ENCODE measurements at places on chromosomes 12 and 14.

- no peak for DNase-seq
These were observed 72.7 kb downstream of the WDR20 start for GRCh38 chr14:102212356-102212755.

- DNase-seq: peak; percentile 85
These were observed 189.6 kb downstream of the DUSP6 start for GRCh38 chr12:89162589-89163261.

DNA sequence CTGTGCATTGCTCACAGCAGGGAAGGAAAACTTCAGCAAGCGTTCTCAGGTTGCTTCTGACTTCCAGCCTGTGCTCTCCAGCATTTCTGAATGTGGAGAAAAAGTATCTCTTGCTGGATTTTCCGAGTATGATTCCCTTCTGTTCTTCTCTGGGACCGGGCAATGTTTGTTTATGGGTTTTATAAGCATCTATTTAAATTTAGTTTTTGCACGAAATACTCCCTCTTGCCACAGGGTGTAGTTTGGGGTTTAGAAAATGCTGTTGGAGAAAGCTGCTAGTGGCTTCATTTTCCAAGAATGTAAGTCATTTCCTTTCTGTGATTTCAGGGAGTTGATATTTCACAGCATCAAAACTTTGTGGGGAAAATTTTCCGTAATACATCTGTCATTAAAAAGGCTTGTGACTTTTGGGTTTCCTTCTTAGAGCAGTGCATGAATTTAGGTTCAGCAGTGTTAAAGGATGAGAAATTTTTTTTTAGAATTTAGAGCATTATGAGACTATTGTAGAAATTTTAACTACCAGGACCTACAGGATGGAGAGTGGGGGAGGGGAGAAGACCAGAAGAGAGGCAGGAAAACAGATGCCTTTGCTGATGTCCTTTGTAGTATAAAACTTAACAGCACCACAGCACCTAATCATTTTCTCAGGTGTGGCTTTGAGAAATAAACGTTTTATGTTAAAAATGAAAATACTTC lies 1.5 kb downstream of the FRMD6 start:
- peak; percentile 77 for DNase-seq

DNA sequence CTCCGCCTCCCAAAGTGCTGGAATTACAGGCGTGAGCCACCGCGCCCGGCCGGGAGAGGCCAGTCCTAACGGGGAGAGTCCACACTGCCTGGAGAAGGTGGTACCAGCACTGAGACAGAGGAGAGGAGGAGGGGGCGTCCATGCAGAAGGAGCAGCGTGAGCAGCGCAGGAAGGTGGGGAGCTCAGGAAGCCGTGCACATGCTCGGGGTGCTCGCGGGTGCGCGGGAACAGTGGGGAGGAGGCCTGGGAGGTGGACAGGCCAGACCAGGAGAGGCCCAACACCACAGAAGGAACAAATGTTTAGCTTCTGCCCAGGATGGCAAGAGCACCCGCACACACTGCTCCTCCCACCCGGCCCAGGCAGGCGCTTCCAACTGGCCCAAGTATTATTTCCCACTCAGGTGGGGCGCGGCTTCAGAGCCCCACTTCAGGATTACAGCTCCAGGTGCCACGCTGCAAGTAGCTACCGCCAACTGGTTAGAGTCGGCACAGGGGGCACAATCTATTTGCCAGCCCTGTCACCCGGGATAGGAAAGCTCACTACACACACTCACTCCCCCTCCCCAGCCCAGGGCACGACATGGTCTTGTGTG lies 80.8 kb upstream of the BCL11B start:
- DNase-seq: no peak

GRCh38 chr12:15899282-15899870 lies 11.8 kb upstream of the DERA start:
- no peak for DNase-seq

DNA sequence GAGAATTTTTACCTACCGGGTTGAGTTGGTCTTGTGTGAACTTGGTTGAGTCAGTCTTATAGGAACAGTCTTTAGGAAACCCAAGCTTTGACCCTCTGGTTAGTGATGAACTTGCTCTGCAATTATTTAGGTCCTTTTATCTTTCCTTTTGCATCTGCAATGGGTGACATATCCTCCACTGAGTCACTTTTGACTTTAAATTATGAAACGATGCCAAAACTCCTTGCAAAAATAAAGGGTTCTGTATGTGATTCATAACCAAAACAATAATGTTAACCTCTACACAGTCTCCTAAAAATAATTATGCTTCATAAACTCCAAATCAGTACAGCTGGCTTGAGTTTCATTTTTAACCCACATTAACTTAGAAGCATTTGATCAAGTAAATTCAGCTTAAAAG lies 979.4 kb downstream of the GALC start:
- DNase-seq: no peak

- DNase-seq: no peak
These were observed 652.9 kb upstream of the FLRT2 start for GRCh38 chr14:84877061-84877460.

GRCh38 chr12:112705037-112705632 lies 86.4 kb upstream of the RPH3A start:
- no peak for DNase-seq

- no peak for DNase-seq
These were observed 660.9 kb upstream of the MGAT4C start for GRCh38 chr12:86917121-86917520.

DNA sequence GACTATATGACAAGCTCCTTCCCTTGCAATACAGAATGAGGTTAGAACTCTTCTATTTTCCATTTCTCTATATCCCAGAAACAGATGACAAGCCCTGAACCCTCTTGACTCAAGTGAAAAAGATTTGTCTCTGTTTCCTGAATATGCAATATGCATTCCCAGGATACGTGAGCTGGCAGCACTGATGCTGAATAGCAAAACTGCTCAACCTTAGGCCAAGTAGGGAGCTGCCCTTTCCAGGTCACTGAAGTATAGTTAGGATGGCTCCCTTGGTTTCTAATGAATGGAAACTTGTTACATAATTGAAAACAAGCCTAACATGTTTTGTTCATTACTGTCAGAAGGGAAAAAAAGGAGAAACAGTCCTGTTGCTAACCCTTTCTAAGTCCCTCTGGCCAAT lies 47.9 kb upstream of the PLEKHG7 start:
- no peak for DNase-seq

Measured in glomerular endothelial cell (primary cell).